ENCODE measurements at places on chromosomes 11 and 22. TPM values are rescaled to one million over a fixed set of nuclear protein-coding genes. Genes with fewer than 3 reads are reported as not detected.

Gene C22orf15
- 0.57 TPM for total RNA-seq

Gene VSIG10L2
- not detected for total RNA-seq

Gene C11orf97
- not detected for total RNA-seq

Gene CABP4
- total RNA-seq = 3.7 TPM

Gene FADS2
- 282 TPM for total RNA-seq

Gene ISX
- not detected for total RNA-seq

Gene GRAP2
- 148 TPM for total RNA-seq

Gene STARD10
- 10.1 TPM for total RNA-seq

Gene RIMBP3C
- total RNA-seq = 0.59 TPM

Gene HINFP
- total RNA-seq = 44.2 TPM

Gene C11orf42
- total RNA-seq = not detected

Gene SERPING1
- not detected for total RNA-seq

Gene SLCO2B1
- total RNA-seq = 0.05 TPM

Gene FDXACB1
- total RNA-seq = 4.8 TPM

Gene ACTN3
- 0.05 TPM for total RNA-seq

Gene MAP6
- 0.14 TPM for total RNA-seq

Gene WDR74
- total RNA-seq = 77.5 TPM

Data from T-helper 2 cell treated with Interferon-gamma antibody and Interleukin-4, amounts not matched to agents 100 ng/mL and 5 ng/mL, for 36 hours (primary cell).